Stimulated activated CD4-positive, alpha-beta T cell treated with anti-CD3 and anti-CD28 coated beads, Interleukin-4, amount 100 ng/mL, for 48 hours (primary cell): ENCODE measurements at places on chromosomes 5 and 9.

DNA sequence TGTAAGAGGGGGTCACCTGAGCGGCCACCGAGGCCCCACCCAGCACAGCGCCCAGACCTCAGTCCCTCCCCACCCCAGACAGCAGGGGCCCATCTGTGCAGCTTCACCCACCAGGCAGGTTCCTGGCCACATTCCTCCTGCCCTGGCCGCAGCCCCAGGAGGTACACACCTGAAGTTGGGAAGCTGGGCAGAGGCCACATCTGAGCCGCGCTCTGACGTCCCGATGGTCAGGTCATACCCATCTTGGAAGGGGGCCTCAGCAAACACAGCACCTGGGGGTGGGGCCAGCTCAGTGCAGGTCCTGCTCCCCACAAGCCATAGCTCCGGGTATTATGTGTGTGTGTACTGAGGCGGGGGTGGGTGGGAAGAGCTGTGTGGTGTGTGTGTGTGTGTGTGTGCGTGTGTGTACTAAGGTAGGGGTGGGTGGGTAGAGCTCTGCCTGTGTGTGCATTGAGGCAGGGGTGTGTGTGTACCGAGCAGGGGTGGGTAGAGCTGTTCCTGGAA lies 5.6 kb downstream of the SPOUT1 start:
- no peak for DNase-seq

DNA sequence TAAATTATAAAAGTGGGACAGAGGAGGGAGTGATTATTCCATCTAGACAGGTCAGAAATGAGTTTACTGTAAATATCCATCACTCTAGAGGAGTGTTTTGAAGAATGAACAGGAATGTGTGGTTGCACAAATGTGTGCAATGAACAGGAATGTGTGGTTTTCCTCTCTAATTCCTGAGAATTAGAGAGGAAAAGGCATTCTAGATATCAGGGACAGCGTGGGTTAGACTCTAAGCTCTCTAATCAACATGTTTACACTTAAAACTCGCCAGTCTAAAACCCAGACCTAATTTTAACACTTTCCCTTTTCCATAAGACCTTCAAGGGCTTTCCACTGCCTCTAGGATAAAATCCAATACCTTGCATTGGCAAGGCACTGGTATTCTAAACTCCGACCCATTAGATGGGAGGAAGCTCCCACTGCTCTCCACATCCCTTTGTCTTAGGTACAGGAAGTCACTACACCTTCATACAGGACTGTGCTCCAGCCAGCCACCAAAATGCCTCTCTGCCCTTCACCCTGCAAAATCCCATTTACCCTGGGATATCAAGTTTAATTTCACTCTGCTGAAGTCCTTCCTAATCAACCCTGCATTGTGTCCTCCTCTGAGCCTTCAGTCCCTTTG lies 67.9 kb downstream of the NFIB start:
- DNase-seq: no peak

GRCh38 chr5:172402531-172403188 lies 51.7 kb downstream of the SH3PXD2B start:
- DNase-seq: no peak

GRCh38 chr9:36991516-36992134 lies 42.4 kb downstream of the PAX5 start:
- DNase-seq: peak; percentile 40

GRCh38 chr9:133528001-133528875 lies 3.5 kb upstream of the MYMK start:
- DNase-seq: no peak

GRCh38 chr9:136787690-136788400 lies 3.3 kb upstream of the TMEM141 start:
- peak; percentile 56 for DNase-seq

- no peak for DNase-seq
These were observed 11.5 kb downstream of the IGFBPL1 start for GRCh38 chr9:38412751-38413150.

DNA sequence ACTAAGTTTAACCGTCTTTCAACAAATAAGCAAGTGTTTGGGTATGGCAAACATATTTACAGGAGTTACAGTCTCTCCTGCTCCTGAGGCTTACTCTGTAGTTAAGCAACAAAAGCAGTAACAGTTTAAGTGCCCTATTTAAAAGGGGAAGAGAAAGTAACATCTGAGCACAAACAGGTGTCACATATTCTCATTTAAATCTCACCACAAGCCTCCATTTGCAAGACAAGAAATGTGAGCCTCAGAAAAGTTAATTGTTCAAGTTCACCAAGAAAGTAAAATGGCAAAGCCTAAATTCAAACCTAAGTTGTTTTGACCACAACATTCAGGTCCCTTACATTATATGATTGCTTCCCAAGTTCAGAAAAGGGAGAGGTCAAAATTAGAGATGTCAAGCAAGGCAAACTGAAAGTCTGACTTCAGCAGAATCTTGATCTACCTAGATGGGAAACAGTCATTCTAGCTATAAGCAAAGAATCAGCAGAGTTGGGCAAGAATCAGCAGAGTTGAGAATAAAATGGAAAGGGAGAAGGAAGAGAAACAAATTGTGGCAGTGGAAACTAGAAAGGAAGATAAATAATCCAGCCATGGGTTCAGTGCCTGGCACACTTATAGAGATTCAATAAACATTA lies 93.4 kb downstream of the STRBP start:
- no peak for DNase-seq

DNA sequence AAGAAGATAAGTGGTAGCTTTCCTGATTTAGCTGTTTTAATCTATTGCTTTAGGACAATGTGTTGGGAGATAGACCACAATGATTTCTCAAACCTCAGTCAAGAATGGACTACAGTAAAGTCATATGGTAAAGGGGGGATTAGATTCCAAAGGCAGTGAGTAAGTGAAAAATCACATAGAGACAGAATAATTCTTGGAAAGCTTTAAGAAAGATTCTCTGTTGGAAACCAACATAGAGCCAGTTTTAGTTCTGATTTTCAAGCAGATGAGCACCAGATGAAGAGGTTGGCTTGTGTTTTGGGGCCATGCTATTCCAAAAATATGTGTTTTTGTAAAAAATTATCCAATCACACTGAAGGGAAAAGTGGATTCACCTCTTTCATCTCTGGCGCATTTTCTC lies 256.8 kb upstream of the RPS23 start:
- no peak for DNase-seq

GRCh38 chr5:5719292-5719691 lies 296.8 kb downstream of the ICE1 start:
- DNase-seq: no peak

DNA sequence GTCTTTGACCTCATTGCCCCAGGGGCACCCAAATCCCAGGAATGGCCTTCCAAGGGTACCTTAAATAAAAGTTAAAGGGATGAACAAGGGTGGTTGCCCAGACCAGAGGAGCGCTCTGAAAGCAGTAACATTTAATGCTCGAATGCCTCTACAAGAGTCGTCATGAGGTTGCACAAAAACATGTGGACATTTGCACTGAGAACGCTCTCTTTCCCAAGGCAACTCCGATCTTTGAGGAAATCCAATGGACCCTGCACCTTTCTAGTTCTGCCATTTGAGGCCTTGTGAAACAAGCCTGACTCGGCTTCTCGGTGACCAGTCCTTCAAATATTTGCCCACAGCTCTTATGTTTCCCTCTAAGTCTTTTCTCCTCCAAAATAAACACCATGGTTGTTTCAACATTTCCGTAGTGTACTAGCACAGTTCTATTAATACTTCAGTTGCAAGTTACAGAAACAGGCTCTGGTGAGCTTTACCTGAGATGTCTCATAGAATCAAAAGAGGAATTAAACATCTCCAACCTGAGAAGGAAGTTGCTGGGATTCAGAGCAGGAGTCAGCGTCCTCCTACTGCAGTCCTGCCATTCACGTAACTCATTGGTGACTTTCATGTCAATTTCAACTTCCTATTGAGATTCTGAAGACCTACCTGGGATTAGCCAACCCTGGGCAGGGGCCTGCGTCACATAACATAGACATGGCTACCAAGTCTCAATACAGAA lies 168.8 kb upstream of the RAI14 start:
- DNase-seq: no peak

GRCh38 chr9:3648266-3648665 lies 122.5 kb upstream of the RFX3 start:
- DNase-seq: no peak

DNA sequence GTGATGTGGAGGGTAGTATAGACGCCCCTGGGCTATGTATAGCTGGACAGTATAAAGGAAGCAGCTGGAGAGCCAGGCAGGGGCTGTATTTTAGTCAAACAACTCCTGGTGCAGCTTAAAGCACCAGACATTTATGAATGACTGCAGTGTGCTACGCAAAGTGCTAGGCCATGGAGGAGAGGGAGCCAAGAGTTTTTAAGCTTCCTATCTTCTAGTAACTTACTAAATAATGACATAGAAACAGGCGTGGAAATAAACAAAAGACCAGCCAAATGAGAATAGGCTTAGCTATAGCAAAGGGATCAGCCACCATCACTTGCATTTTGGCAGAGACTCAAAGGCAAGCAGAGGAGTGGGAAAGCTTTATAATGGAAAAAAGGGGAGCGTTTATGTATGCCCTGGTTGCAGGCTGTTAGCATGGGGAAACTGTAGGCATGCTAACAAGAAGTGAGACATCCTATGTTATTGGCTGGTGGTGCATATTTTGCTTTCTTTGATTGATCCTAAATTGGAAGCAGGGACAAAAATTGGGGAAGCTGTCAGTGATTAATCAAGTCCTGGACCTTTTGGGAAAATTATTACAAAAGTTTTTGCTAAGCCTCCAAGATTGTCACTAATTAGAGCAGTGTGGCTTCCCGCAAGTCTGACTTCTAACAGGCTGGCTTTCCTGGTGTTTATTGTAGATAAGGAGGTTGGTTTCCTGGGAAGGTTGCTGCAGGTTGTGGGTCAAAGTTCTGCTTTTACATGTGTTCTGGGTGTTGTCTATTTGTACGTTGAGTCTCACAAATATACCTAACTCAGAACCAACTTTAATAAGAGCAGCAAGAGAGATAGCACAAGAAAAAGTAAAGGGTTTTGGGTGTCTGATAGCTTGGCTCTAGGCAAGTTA lies 46.6 kb downstream of the RAB3C start:
- DNase-seq: no peak

GRCh38 chr9:137547687-137548543 lies 2.3 kb downstream of the PNPLA7 start:
- DNase-seq: no peak

GRCh38 chr5:67901814-67902496 lies 313.6 kb upstream of the PIK3R1 start:
- DNase-seq: no peak

- no peak for DNase-seq
These were observed 62.1 kb downstream of the SPRY4 start for GRCh38 chr5:142262683-142263082.

GRCh38 chr9:5580650-5581049 lies 48.3 kb upstream of the RIC1 start:
- no peak for DNase-seq

GRCh38 chr9:112032009-112032408 lies 135.4 kb downstream of the UGCG start:
- no peak for DNase-seq

GRCh38 chr9:89049646-89050045 lies 58.4 kb downstream of the S1PR3 start:
- no peak for DNase-seq

DNA sequence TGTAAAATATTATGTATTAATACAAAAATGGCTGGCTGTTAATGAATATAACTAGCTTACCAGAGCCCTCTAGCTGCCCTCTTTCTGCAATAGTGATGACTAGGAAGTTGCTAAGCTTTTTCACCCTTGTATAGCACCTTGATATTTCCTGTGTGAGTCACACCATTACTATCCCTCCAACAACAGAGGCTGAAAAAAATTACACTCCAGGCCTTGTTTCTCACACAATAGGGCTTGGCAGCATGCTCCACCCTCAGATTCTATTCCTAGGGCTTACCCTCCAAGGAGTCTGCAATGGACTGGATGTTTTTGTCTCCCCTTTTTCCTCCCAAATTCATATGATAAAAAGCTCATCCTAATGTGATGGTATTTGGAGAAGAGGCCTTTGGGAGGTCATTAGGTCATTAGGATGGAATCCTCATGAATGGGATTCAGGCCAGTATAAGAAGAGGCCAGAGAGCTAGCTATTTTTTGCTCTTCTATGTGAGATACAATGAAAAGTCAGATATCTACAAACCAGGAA lies 184.6 kb upstream of the MAP1B start:
- DNase-seq: no peak

DNA sequence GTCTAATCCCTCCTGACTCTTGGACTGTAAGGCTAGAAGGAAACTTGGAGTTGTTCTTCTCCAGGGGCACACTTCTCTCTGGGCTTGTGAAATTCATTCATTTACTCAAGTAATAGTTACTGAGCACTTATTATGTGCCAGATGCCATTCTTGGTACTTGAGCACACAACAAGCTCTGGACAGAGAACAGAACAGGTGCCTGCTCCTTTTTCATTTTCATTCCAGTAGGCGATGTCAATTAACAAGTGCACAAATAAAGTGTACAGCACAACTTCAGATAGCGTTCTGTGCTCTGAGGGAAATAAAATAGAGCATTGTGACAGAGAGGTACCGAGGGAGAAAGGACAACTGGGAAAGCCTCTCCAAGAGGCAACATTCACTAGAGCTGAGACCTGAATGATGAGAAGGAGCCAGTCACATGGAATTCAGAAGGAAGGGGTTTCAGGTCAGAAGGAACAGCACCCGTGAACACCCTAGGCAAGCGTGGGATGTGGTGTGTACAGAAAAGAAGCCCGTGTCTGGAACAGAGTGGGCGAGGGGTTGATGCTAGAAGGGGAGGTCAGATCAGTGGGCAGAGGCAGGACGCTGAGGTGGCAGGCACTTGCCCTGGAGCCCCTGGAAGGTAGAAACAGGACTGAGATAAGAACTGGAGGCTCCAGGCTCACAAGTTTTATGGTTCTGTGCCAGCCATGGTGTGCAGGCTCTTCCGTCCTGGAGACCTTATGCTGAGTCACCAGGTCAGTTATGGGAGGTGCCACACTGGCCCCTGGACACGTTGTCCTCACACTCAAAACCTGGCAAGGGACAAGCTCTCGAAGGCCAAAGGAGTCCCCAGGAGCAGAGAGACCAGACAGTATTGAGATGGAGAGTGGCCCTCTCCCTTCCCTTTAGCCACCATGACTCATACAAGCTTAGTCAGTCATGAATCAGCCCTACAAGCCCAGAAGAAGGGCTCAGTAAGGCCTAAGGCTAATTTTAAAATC lies 7.2 kb upstream of the ABLIM3 start:
- no peak for DNase-seq
